ENCODE measurements at places on chromosomes 2 and 18.

DNA sequence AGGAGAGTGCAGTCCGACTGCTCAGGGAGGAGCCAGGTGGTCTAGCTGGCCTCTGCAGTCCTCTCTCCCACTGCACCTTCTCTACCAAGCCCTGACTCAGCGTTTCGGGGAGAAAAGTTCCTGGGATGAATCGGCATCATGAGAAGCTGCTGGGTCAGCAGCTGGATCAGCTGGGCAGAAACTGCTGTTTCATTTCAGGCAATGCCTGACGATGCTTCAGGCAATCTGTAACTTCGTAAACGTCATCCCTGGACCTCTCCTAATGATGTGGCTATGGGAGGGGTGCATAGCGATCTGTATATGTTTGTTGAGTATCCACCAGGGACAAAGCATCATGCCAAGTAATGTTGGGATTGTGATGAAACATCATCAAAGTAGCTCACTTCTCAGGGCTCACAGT lies 20.7 kb downstream of the LIPG start:
- DNase-seq: no peak

DNA sequence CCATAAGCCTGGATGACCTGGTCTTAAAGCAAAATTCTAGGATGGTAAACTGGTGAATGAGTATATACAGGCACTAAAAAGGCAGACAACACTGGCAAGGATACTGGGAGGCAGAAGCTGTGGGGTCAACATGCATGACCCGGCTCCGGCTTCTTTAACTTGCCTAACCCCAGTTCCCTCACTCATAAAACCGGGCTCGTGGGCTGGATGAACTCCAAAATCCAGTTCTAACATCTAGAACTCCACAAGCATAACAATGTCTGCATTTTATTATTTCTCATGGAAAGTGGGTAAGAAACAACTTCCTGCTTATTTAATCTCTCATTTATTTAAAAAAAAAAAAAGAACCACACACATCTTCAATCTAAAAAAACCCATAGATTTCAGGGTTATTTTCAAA lies 57.3 kb downstream of the FARSB start:
- DNase-seq: no peak

DNA sequence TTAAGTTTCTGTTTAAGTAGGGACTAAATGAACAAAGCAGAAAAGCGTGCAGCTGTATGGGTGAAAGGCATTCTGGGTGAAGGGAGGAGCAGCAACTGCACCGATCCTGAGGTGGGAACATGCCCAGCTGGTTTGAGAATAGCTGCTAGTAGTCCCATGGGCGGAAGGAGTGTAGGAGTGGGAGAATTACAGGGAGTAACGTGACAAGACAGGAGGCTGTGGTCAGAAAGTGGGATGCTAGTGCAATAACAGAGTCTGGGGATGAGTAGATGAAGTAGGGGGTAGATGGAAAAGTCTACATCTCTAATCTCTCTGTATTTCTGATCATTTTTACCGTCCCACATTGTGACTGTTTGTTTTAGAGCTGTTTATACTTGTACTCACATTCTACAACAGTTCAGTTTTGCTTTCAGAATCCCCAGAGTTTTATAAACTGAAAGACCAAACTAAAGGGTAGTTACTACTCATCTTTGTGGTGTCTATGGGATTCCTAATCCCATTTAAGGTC lies 118.9 kb downstream of the LCLAT1 start:
- no peak for DNase-seq

GRCh38 chr2:161913865-161914264 lies 160.2 kb downstream of the DPP4 start:
- DNase-seq: no peak

DNA sequence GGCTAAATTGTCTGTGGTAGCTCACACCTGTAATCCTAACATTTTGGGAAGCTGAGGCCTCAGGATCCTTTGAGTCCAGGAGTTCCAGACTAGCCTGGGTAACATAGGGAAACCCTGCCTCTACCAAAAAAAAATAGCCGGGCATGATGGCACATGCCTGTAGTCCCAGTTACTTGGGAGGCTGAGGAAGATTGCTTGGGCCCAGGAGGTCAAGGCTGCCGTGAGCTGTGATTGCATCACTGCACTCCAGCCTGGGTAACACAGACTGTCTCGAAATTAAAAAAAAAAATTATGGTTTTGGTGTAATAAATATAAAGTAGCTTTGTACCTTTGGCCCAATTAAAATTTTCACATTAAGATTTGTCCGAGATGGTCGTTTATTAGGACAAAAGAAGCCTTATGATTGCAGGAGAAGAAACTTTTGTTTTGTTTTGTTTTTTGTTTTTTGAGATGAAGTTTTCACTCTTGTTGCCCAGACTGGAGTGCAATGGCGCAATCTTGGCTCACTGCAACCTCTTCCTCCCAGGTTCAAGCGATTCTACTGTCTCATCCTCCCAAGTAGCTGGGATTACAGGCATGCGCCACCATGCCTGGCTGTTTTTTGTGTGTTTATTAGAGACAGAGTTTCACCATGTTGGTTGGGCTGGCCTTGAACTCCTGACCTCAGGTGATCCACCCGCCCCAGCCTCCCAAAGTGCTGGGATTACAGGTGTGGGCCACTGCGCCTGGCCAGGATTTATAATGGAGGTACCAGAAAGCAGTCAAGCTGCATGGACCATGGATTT lies 4.1 kb downstream of the MTA3 start:
- no peak for DNase-seq

DNA sequence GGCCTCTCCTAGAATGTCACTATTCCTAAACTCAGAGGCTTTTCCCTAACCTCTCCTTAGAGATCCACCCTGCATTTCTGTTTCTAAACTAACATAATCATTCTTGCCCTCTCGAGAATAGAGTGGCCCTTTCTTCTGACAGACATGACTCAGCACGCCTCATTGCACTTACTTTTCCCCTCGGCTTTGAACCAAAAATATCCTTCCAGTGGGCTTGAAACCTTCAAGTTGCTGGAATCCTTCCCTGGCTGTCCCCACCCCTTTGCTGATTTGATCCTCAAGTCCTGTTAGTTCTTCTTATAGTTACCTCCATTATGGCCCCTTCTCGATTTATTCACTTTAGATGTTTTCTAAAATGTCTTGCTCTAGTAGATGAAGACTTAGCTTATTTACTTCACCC lies 158.0 kb downstream of the LTBP1 start:
- DNase-seq: no peak

DNA sequence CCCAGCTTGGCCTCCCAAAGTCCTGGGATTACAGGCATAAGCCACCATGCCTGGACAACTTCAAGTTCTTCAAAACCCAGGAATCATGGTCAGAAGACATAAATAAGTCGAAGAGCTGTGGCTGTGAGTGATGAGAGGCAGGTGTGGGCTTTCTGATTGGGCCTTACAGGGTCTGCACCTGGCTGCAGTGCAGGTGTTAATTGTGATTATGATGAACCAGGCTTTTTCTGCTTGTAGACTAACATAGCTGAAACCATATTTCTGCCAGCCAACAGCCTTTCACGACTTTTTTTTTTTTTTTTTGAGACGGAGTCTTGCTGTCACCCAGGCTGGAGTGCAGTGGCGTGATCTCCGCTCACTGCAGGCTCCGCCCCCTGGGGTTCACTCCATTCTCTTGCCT lies 14.9 kb upstream of the DTNB start:
- DNase-seq: no peak

GRCh38 chr2:157831573-157832315 lies 44.4 kb downstream of the ACVR1 start:
- DNase-seq: no peak

DNA sequence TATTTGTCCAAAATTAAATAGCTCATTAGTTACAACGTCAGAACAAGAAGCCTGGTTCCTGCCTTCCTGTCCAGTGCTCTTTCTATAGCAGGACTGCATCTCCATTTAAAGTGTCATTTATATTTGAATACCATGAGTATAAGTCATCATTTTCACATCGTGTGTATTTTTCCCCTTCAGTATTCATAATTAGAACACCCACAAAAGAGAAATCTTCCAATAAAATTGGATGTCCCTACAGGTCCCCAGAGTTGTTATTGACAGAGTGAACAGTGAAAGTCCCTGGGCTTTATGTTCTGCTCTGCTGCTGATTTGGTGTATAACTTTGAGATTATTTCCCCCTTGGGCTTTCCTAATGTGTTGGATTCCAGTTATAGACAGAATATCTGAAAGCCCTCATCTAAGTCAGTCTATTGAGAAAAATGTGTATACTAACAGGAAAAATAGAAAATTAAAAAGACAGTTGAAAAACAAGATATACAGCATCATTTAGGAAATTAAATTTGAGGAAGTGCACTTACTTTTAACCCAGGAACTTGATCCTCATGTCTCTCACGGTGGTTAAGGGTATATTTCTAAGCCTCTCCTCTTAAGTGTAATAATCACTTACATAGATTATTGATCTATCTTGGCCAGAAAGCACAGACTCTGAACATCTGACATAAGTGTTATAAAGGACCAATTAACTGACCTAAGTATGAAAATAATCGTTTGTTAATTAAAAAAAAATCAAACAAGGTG lies 15.2 kb upstream of the REV1 start:
- no peak for DNase-seq

DNA sequence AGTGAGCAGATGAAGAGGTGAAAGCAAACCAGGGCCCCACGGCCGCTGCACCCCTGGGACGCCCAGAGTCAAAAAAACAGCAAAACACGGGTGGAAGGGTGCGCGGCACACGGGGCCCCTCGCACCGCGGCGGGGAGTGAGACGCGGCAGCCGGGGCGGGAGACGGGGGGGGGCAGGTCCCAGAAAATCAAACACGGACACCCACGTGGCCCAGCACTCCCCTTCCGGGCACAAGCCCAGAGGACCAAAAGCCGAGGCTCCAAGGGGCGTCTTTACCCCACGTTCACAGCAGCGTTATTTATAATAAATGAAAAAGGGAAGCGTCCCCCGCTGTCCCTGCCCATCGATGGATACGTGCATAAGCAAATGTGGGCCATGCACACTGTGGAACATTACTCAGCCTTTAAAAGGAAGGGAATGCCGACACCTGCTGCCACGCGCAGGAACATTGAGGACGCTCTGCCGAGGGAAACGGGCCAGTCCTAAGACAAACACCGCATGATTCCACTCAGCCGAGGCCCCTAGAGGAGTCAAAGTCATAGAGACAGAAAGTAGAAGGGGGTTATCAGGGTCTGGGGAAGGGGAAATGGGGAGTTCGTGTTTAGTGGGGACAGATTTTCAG lies 677 bp upstream of the COPS9 start:
- DNase-seq: no peak

DNA sequence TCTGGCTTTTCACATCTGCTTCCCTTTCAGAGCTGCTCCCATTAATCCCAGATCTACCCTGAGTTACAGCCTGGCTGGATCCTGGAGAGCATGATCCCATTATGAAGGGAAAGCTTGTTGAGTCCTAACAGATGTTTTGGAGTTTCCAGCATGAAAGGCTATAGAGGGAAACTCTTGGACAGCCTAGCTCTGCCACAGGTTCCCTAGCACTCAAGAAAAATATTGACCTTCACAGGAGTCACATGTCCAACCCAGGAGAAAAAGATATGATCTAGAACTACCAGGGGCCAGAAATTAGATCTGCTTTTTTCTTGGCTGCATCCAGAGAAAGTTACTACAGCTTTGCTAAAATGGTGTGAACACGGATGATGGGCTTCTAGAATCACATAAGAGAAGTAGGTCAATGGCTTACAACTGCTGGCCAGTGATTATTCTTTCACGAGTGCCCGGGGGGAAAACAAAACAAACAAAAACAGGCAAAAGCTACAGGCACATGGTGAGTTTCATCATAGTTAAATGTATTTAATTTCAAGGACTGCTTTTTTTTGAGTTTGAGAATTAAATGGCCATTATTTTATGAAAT lies 15.9 kb downstream of the CCDC93 start:
- DNase-seq: no peak

- no peak for DNase-seq
These were observed 114.4 kb downstream of the ZFP36L2 start for GRCh38 chr2:43111788-43112554.

DNA sequence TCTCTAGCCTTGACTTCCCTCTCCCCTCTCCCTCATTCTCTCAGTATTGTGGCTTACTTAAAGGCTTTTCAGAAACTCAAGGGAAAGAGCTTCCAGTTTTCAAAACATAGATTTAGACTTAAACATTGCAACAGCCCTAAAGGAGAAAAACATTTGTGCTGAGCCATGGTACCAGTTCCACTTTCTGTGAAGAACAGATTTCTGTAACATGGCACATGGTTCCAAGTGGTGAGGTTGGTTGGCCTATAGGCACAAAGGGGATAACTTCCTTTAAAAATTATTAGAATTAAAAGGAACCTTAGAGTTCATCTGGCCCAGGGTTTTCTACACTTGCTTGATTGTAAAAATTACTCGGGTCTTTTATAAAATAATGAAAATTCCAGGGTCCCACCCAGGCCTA lies 138.6 kb upstream of the CDCA7 start:
- DNase-seq: no peak

DNA sequence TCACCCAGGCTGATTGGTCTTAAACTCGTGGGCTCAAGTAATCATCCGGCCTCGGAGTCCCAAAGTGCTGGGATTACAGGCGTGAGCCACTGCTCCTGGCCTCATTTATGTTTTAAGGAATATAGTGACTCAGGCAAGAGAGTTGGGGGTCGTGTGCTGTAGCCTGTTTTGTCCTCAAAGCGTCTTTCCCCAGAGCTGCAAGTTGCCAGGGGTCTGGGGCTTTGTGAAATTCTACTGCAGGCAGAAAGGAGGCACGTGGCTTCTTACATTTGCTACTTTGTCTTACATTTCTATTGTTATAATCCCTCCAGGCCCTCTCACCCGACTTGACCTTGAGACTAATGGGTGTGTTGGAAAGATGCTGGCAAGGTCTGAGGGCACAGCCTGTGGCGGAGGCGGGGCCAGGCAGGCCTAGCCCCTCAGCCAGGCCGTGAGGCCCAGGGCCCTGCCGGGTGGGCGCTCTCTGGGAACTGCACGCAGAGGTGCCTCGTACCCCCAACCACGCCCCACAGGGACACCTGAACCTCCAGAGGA lies 85.8 kb upstream of the NDUFV2 start:
- DNase-seq: no peak

DNA sequence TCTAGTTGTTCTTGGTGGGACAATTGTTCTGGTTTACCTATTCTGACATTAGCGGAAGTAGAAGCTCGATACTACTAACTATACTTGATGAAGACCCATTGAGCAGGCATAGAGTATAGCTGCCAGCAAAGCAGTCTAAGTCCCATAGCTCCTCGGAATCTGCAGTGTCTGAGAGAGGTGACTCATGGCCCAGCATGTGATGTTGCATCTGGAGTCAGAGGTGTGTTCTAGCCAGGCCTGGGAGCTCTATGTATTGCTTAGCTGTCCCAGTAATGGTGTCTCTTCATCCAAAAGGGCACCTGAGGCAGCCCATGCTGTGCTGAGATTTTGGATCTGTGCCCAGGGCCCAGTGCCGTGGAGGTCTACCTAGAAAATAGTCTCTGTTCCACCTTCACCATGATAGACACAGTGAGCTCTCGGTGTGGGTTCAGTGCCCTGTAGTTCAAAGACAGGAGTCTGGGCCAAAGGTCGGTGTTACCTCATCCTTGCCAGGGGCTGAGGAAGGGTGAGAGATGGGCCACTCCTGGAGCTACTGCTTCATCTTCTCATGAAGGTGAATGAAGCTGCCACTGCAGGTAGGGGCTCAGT lies 47.3 kb downstream of the MEX3C start:
- no peak for DNase-seq

GRCh38 chr2:232524771-232525170 lies 1.2 kb upstream of the CHRND start:
- no peak for DNase-seq

- DNase-seq: no peak
These were observed 70.2 kb downstream of the PRKRA start for GRCh38 chr2:178380763-178381162.

Data from C1 segment of cervical spinal cord (tissue), 14 donors.